DMS79 treated with DMSO at 0.1 percent for 48 hours (cell line): ENCODE measurements at places on chromosomes 3 and 15.

DNA sequence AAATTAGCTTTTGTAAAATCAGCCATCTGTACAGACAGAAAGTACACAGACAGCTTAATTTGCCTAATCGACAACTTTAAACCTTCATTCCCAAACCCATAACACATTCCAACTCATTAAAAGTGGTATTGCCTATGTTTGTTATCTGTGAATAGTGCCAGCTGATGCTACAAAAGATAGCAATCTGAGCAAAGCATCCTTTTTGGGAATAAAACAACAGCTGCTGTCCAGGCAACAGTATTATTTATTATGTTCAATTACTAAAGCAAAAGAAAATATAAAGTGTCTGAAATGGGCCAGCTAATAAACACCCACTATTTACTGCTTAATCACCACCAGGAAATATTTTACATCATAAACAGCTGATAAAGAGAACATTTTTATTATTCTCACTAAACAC, 134.8 kb upstream of the ABI3BP start:
- DNase-seq: no peak

DNA sequence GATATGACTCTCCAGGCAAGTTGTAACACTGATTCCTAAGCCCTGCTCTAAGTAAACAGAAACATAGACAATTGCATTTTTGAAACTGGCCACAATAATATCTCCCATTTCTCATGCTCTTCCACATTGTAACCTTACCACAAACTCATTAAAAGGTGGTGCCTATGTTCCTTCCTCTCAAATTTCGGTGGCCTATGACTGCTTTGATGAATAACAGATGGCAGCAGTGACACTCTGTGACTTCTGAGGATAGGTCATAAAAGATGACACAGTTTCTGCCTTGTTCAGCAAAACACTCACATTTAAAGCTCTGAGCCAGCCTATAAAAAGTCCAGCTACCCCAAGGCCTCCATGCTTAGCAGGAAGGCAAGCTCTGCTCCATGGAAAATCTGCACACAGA, 195.2 kb downstream of the EFHB start:
- DNase-seq: no peak

- no peak for DNase-seq
Observed at GRCh38 chr3:15387735-15388134, 39.6 kb downstream of the METTL6 start.

DNA sequence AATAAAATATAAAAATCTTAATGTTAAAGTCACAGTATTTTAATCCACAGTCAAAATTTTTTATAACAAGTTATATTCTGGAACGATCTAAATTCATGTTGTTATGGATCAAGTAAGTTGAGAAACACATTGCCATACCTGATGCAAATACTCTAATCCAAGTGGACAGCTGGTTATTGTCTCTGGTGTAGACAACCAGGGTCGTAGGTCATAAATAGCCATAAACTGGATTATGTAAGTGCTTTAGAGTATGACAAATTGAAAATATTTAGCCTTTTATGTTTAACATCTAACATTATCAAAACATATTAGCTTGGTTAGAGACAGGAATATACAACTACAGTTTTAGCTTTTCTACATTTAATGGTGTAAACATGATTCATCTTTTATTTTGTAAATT, 53.0 kb downstream of the PLSCR2 start:
- DNase-seq: no peak

GRCh38 chr15:90213122-90213817, 12.1 kb downstream of the SEMA4B start:
- peak; percentile 86 for DNase-seq

- DNase-seq: peak; percentile 33
Observed at GRCh38 chr15:53197426-53197839, 407.3 kb upstream of the ONECUT1 start.

DNA sequence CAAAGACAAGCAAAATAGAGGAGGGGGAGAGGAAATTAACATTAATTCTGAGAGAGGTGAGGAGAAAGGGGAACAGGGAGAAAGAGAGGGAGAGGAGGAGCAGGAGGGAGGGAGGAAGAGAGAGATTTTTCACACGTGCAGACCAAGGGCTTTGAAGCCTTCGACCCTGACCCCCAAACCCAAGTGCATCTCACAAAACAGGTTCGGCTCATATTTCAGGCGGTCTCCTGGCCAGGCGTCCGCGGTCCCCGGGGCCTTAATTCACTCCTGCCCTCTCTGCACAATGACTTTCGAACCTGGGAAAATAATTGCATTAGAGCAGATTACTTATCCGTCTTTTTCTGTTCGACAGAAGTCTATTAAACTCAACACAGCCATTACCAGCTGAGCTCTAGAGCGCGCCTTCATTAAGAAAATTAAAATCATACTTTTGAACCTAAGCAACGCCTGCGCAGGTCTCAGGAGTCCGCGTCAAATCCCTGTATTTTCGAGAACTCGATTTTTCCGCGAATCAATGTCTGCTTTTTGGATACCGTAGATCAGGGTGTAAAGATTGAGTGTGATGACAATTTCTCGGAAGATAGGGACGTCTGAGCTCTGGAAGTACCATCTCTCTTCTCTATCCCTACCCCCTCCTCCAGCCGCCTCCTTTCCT, 220.7 kb downstream of the MEIS2 start:
- no peak for DNase-seq

DNA sequence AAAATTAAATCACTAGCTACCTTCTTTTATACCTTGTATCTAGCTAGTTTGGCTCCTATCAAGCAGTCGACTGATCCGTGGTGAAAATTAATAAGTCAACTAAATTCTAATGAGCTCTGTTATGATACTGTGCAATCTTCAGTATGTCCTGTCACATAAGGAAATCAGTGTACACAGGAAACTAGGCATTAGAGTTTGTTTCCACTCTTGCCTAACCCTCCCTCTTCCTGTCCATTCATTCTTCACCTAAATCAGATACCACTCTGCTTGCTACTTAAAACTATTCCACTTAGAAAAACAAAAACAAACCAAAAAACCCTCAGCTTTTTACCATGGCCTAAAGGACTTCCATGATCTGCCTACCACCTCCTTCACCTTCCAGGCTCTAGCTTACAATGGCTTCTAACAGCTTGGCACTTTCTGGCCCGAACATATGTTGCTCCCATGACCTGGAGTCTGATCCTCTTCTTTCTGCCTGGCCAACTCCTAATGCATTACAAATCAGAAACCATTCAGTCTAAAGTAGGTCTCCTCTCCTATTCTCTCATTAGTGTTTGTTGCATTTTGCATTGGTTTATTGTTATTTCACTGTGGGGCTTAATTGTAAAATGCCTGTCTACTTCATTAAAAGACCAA, 7.9 kb downstream of the RFC4 start:
- DNase-seq: no peak

DNA sequence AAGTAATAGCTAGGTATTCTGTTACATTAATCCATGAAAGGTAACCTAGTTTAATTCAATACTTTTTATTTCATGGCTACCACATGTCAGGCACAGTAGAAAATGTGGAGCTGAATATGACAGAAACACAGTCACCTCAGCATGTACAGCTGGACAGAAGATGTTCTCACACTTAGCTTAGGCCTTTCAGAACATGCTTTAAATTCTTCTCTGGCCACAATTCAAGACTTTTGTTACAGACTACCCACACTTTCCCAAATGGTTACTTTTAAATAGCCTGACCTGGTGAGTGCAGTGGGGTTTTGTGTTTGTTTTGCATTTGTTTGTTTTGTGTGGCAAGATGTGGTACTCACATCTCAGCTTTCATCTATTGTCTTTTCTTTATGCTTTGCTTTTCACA, 1079.5 kb downstream of the IGSF11 start:
- DNase-seq: peak; percentile 42

DNA sequence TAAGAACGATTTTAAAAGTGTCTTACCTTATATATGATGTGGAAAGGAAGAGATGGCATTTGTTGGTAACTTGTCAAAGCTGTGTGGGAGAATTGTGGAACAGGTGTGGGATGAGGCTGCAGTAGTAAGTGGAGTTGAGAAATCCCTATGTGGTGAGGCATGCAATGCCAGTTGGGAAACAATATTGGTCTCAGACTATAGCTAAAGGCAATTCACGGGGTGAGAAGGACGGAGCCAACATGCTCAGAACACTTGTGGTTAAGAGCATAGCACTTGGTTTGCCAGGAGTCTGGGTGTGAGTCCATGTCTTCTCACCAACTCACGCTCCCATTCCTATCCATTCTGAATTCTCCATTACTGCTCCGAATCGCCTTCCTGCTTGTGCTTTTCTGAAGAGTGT, 615.6 kb upstream of the ADAMTS9 start:
- DNase-seq: no peak

DNA sequence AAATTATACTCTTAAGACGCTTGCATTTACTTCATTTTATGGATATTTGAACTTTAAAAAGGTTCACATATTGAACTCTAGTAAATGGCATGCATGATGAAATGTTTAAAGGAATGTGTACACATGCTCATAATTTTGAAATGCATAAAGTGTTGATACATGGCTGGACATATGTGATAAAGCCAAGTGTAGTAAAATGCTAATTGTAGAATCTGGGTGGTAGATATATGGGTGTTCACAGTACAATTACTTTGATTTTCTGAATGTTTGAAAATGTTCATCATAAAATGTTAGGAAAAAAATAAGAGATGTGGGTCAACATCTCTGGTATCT, 4.2 kb upstream of the EFHB start:
- no peak for DNase-seq

DNA sequence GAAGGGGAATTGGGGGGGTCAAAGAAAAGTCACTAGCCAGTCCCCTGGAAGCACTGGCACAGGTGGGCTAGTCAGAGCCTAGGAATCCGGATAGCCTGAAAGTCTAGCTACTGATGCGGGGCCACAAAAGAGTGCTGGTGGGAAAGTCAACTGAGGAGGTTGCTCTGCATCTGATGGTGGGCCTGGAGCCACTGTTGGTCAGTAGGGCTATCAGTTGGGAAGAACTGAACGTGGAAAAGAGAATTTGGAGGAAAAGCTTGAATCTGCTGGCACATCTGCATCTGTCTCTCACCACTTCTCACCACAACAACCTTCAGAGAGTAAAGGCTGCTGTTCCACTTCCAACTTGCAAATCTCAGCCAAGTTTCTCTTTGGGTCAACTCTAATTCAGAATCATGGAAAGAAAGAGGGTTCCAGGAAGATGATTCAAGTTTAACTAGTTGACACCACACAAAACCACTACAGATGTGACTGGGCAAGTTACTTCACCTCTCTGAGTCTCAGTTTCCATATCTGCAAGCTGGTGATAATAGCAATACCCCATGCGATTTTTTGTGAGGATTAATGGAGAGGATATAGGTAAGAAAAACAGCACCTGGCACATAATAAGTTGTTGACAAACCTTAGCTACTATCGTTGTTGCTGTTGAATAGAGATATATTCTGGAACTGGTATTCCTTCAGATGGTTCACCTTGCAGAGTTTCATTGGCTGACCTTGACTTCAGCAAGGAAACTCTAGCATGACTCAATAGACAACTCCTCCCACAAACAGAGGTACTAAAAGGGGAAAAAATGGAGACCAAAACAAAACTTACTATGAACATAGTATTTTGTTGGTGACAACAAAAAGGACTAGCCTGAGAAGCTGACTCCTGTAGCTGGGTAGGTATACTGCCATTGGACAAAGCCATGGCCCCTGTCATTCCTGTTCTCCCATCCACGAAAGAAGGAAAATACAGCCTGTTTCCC, 280.2 kb upstream of the STT3B start:
- DNase-seq: no peak

DNA sequence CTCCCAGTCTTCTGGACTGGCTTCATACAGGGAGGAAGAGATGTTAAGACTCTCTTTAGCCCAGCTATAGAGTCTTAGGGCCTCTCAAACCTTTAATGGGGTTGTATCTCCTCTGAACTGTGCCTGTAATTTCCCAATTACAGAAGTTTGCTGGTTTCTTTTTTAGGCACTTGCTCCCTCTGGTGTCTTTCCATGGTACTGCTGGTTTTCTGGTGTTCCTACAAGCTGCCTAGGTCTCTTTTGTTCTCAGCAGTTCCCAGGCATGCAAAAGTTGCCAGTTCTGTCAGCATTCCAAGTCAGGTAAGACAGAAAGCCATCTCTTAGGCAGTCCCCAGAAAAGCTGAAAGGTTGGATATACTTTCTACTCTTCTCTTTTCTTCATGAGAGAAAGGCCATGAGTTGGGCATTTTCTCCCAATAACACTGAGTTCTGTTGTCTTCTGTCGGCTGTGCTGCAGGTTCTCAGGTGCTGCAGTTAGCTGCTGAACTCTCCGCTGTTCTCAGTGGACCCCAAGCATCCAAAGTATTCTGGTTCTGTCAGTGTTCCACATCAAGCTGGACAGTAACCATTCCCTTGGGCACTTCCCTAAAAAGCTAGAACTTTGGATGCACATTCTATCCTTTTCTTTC, 54.4 kb upstream of the EHHADH start:
- no peak for DNase-seq

DNA sequence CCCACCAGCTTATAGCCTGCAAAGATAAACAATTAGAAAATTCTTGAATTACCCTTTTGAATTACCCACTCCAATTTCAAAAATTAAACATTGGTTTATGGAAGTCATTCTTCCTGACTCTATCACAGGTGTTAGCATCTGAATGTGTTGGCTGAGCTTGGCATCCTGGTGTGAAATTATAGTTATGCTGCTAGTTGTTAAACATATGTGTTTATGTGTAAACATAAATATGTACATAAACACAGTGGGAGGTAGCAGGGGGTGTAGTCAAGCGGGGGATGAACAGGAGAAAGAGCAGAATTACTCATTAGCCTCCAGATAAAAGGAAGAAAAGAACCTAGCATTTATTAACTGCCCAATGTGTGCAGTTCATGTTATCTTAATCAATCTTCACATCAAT, 530.2 kb downstream of the MCTP2 start:
- no peak for DNase-seq

GRCh38 chr15:71448688-71449114, 333.4 kb downstream of the THSD4 start:
- DNase-seq: no peak

- no peak for DNase-seq
Observed at GRCh38 chr15:100330221-100330620, 11.6 kb downstream of the ADAMTS17 start.

DNA sequence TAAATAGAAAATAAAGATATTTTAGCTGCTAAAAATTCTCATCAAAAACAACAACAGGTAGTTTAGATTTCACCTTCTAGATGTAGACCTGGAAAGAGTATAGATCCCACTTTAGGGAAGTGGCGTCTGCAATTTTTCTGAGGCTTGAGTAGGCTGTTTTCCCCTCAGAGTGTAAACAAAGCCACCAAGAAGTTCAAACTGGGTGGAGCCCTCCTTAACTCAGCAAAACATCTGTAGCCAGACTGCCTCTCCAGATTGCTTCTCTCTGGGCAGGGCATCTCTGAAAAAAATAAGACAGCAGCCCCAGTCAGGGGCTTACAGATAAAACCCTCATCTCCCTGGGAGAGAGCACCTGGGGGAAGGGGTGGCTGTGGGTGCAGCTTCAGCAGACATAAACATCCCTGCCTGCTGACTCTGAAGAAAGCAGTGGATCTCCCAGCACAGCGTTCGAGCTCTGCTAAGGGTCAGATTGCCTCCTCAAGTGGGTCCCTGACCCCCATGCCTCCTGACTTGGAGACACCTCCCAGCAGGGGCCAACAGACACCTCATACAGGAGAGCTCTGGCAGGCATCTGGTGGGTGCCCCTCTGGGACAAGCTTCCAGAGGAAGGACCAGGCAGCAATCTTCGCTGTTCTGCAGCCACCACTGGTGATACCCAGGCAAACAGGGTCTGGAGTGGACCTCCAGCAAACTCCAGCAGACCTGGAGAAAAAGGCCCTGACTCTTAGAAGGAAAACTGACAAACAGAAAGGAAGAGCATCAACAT, 259.6 kb downstream of the STXBP5L start:
- DNase-seq: no peak
